NCI-H526 (cell line): ENCODE measurements at places on chromosomes 11 and 22.
A peak's percentile ranks its signal among the peaks of the same experiment; 100 is the strongest.

GRCh38 chr22:32327066-32327465 lies 30.6 kb upstream of the RFPL3 start:
- no peak for DNase-seq

GRCh38 chr11:13666708-13667107 lies 1.8 kb upstream of the FAR1 start:
- no peak for DNase-seq

DNA sequence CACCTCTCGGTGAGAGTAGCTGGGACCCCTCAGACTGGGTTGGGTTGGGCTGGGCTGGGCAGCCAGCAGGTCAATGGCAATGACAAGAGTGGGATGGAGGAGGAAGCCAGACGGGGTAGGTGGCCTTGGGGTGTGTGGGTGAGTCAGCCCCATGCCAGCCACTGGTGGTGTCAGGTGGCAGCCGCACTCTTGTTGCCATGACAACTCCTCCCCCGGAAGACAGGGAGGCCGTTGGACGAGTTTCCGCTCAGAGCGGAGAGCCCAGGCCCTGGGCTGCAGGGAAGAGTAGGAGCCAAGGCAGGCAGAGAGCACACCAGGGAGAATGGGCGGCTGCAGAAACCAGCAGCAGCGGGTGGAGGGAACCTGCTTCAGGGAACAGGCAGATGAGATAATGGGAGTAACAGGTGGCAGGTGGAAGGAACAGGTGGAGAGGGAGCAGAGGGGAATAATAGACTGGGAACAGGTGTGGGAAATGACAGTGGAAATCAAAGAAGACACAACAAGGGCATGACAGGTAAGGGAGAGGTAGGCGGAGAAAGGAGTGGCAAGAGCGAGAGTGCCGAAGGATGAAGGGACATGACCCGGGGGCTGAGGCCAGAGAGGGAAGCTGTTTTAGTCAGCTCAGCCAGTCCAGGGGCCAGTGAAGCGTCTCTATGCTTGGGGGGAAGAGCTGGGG lies 8.7 kb downstream of the SPTBN2 start:
- DNase-seq: peak; percentile 94

- peak; percentile 30 for DNase-seq
These were observed 3.5 kb upstream of the RAB1B start for GRCh38 chr11:66264914-66265313.

GRCh38 chr11:8018484-8019313 lies 31.6 kb downstream of the EIF3F start:
- DNase-seq: peak; percentile 89

DNA sequence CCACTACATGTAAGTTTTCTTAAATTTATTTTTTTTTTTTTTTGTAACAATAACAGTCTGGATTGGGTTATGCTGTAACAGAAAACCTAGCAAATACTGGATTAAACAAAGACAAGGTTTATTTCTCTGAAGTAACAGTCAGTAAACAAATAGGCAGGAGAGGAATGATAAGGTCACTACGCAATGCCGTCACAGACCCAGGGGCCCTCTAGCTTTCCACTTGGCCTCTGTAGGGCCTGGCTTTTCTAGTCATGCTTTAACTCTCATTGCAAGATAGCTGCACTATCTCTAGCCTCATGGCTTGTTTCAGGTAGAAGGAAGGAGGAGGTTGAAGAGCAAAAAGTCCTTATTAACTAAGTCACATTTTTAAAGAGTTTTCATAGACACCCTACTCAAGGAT lies 6.5 kb downstream of the OR10A6 start:
- no peak for DNase-seq

DNA sequence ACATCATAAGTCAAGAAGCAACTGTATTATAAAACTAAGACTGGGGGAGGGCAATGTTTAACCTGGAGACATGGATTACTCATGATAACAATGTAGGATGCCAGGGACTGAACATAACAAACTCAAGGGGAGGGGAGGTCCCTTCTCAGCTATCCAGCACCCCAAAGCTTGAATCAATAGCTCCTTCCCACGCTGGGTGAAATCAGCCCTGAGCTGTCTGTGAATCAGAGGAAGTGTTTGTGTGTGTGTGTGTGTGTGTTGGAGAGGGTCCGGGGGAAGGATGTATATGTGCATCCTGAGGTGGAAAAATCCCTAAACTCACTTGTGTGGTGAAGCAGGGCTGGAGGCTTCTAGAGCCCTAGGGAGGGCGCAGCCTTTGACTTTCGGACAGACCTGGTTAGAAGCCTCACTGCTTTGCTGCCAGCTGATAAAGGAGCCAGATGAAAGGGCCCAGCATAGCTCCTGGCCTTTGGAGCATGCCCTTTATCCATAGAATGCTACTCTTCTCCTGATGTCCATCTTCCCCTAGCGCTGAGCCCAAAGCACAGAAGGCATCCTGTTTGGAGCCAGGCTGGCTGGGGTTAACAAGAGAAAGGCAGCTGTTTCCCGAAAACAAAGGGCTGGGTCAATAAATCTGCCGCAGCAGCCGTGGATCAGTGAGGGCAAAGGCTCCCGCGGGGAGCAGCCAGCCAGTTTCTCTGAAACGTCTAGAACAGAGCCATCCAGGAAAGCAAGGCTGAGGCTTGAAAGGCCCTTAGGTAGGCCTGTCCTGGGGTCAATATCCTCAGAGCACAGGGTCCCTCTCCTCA lies 35.8 kb downstream of the TNKS1BP1 start:
- DNase-seq: no peak

GRCh38 chr11:61730240-61730994 lies 22.0 kb upstream of the MYRF start:
- DNase-seq: peak; percentile 47

DNA sequence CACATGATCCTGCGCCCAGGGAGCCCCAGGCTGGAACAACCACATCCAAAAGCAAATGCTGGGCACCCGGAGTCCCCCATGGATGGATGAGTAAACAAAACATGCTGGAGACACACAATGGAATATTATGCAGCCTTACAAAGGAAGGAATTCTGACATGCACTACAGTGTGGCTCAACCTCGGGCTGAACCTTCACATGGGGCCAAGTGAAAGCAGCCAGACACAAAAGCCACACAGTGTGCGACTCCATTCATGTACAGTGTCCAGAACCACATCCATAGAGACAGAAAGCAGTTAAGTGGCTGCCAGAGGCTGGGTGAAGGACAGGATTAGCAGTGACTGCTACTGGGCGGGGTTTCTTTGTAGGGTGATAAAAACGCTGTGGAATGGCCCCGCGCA lies 10.1 kb downstream of the POLR3H start:
- no peak for DNase-seq

DNA sequence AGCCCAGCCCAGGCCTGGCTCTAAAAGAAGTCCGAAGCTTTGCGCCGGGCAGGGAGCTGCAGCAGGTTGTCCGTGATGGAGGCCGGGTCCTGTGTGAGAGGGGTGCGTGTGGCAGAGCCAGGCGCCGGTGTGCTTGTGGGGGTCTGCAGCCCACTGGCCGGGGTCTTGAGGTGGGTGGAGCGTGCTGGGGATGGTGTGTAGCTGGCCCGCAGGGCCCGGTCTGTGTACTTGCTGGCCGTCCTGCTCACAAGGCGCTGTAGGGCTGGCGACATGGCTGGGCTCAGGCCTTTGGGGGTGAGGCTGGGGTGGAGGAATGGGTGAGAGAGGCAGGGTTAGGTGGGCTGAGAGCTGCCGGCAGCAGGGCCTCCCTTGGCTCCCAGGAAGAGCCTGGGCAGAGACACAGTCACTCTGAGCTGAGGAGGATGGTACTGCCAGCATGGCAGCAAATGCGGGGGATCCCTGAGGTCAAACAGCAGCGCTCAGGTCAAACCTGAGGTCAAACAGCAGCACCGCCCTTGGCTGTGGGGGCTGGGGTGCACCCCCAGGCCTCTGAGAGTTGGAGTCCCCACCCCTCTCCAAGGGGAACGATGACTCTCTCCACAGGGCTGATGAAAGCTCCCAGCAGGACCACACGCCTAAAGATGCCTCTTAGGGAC lies 3.2 kb downstream of the TSSK2 start:
- no peak for DNase-seq

- no peak for DNase-seq
These were observed 20.9 kb downstream of the LIMK2 start for GRCh38 chr22:31233001-31233400.

GRCh38 chr22:48096411-48096810 lies 1334.0 kb downstream of the TBC1D22A start:
- DNase-seq: no peak

DNA sequence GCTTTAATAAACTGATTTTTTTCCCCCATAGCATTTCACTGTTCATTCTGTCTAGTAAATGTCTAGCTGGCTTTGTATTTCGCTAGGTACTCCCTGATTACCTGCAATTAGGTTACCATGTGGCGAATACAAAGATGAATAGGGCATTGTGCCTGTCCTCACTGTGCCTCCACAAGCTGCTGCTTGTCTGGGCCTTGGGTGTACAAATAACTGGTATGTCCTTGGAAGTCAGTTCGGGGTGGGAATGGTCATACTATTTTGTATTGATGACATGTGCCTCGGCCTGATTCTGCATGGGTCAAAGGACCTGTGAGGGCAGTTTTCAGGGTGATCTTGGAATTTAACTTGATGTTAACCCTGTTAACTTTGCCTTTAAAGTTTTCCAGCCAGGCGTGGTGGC lies 11.4 kb downstream of the RBM4 start:
- DNase-seq: no peak

DNA sequence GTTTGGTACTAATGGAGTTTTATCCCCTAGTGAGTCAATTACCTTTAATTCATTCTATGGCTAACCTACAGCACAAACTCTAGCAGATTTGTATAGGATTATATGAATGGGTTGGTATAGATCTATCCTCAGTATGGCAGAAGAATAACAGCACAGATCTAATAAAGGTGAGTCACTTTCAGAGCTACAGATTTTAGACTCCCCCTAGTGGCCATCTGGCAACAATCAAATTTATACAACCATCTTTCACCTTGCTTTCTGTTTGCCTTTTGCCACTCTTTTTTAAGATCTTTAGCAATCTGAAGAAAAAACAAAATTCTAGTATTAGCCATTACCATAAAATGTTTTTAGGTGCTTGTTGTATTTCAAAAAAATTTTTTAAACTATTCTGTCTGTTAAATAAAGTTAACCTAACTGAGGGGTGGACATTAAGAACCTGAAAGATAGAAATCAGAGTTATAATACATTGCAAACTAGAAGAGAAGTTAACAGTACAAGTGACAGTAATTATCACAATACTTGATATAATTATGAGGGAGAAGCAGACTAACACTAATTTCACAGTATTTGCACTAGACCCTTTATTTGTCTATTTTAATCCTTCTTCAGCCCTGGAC lies 25.8 kb downstream of the DDIAS start:
- DNase-seq: peak; percentile 25

DNA sequence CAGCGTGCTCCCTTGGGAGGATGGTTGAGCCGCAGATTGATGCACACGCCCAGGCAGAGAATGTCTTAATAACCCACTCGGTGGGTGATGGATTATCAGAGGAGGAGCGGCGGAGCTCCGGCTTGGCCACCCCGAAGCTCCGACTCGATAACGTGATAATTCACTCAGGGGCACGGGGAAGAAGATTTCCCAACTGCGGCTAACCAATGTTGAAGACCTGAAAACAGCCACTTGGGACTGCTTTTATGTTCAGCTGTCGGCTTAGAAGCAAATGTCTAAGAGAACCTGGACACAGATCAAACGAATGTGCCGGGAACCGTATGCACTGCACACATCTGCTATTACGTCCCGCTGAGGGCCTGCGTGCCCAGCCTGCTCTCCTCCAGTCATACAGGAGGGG lies 206.8 kb upstream of the CADM1 start:
- no peak for DNase-seq

GRCh38 chr11:1263010-1263409 lies 40.1 kb downstream of the MUC5B start:
- no peak for DNase-seq

DNA sequence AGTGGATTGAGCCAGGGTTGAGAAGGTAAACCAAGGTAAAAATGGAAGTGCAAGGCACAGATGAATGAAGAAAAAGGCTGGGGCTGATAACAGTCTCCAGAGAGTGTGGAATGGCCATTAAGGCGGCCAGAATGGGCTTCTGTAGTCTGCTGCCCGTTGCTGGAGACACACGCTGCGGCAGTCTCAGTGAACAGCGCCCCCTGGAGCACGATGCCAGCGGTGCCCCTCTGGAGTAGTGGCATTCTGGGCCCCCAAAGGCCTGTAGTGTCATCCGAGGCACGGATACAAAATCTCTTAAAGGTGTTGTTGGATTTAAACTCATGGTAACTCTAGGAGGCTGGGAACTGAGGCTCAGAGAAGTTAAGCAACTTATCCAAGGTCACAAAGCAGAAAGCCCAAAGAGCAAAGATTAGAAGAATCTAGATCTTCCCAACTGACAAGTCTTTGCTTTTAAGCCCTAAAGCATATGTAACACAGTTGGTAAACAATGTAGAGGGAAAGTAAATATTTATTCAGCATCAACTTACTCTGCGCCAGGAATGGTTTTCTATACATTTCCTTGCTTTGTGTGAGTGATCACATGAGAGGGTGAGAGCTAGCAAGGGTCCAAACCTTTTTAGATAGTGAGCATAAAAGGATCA lies 18.2 kb downstream of the KCNJ1 start:
- peak; percentile 34 for DNase-seq

DNA sequence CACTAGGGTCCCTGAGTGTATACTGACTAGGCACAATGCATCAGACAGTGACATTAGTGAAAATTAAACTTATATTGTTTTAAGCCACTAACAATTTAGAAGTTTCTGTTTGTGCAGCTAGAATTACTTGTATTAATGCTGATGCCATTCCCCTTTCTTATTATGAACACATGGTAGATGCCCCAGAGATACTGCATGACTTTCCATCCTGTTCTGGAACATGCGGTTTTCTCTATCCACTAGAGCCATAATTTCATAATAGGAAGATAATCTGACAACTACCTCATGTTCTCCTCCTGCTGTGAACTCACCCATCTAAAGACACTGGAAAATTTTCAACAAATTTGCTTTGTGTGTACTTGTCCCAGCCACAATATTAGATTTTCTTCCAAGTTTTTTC lies 1256.4 kb downstream of the FAM181B start:
- no peak for DNase-seq

GRCh38 chr11:66268952-66269905 lies 790 bp downstream of the RAB1B start:
- no peak for DNase-seq

- DNase-seq: peak; percentile 12
These were observed 30.6 kb upstream of the PIK3C2A start for GRCh38 chr11:17238377-17238776.

DNA sequence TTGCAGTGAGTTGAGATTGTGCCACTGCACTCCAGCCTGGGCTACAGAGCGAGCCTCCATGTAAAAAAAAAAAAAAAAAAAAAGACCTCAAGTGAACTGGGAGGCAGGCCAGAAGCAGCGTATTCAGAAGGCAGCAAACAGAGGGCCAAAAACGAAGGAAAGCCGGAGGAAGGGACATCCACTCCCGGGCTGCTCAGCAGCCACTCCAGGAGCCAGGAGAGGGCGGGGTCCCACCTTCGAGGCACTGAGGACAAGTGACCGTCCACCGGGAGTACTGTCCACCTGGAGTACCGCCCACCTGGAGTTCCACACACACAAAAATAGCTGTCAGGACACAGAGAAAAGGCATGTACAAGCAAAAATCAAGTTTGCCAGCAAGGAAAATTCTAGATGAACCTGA lies 5.5 kb downstream of the TOLLIP start:
- DNase-seq: no peak
